Lung microvascular endothelial cell (primary cell): ENCODE measurements at places on chromosomes 6 and 20. TPM values are rescaled to one million over a fixed set of nuclear protein-coding genes. Genes with fewer than 3 reads are reported as not detected.

Gene JAG1
- 78.0 and 227 TPM in 2 replicates for total RNA-seq

Gene PLN
- total RNA-seq, result under 0.01 TPM in 1 of 2 replicates, not detected in the other

Gene LY86
- total RNA-seq, result not detected in 2 replicates

Gene KPNA5
- 5.2 and 14.5 TPM in 2 replicates for total RNA-seq

Gene NFATC2
- total RNA-seq, result 2.4 and 4.8 TPM in 2 replicates
